ENCODE measurements at places on chromosomes 7 and 10.

- DNase-seq = peak; percentile 33
Observed at GRCh38 chr10:95246582-95247051, 44.2 kb downstream of the PDLIM1 start.

DNA sequence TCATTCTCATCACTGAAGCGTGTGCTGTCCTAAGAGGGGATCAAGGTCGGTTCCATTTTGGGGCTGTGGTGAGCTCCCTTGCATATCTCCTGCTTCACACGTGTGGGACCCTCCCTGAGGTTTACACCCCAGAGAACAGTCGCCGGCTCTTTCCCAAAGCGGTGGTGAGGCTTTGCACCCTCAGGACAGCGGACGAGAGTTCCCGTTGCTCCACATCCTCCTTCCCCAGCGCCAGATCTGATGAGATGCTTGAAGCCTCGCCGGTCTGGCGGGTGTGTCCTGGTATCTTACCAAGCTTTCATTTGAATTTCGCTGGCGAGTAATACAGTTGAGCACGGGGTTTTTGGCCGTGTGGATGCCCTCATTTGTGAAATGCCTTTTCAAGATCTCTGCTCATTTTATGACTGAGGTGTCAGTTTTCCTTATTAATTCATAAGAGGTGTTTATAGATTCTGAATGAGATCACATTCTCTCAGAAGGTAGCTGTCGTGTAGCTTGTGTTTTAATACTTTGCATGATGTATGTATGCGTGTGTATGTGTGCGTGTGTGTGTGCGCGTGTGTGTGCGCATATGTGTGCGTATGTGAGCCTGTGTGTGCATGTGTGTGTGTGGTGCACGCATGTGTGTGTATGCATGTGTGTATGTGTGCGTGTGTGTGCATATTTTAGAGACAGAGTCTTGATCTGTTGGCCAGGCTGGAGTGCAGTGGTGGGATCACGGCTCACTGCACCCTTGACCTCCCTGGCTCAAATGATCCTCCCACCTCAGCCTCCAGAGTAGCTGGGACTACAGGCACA, 30.7 kb downstream of the ELFN1 start:
- no peak for DNase-seq

DNA sequence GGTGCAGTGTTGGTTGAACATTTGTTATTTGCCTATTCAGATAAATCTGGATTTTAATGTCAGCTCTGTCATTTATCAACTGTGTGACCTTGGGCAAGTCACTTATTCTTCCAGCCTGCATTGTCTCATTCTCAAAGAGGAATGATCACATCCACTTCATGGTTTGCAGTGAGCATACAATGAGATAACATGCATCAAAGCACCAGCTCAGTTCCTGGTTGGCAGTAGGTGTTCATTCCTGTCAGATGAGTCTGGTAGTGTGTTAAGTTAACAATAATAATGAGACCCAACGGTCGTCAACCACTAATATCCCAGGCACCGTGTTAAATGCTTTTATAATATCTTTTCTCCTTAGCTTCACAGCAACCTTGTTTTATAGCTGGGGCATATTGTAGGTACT, 137.3 kb downstream of the SORCS3 start:
- DNase-seq = no peak

GRCh38 chr7:86991093-86991769, 68.2 kb downstream of the ELAPOR2 start:
- no peak for DNase-seq
